ENCODE measurements at places on chromosomes 6 and 20. TPM values are rescaled to one million over a fixed set of nuclear protein-coding genes. Genes with fewer than 3 reads are reported as not detected.

RSPO3 gene
- total RNA-seq = not detected

GRM4 gene
- 18.7 TPM for total RNA-seq

RGS17 gene
- total RNA-seq = 12.2 TPM

ENPP5 gene
- total RNA-seq = 7.8 TPM

WFDC6 gene
- not detected for total RNA-seq

BMP6 gene
- 2.1 TPM for total RNA-seq

NPBWR2 gene
- total RNA-seq = not detected

HLA-DOA gene
- 23.7 TPM for total RNA-seq

SLC35D3 gene
- total RNA-seq = 0.57 TPM

GMPR gene
- 1.2 TPM for total RNA-seq

SCRT2 gene
- total RNA-seq = 0.34 TPM

TRIM10 gene
- total RNA-seq = not detected

KCNS1 gene
- total RNA-seq = 1.9 TPM

PRDM1 gene
- total RNA-seq = 1.1 TPM

MOCS1 gene
- 19.7 TPM for total RNA-seq

TPMT gene
- total RNA-seq = 17.2 TPM

EPHA7 gene
- total RNA-seq = 6.8 TPM

CYP39A1 gene
- 2.4 TPM for total RNA-seq

ARFGEF3 gene
- 23.2 TPM for total RNA-seq

PRSS16 gene
- total RNA-seq = 20.2 TPM

IMPG1 gene
- not detected for total RNA-seq

PDE7B gene
- not detected for total RNA-seq

OTOR gene
- total RNA-seq = not detected

CD93 gene
- not detected for total RNA-seq

PNRC1 gene
- 48.5 TPM for total RNA-seq

SPATA25 gene
- total RNA-seq = 3.0 TPM

MTCH1 gene
- total RNA-seq = 214 TPM

WDR27 gene
- 64.7 TPM for total RNA-seq

FOXA2 gene
- 0.34 TPM for total RNA-seq

HELZ2 gene
- 17.5 TPM for total RNA-seq

RHAG gene
- total RNA-seq = not detected

LGSN gene
- 0.19 TPM for total RNA-seq

XKR7 gene
- total RNA-seq = 1.8 TPM

GRM1 gene
- 1.3 TPM for total RNA-seq

All from H1 (cell line).